Naive thymus-derived CD4-positive, alpha-beta T cell (primary cell): ENCODE measurements at places on chromosomes 2 and 18.

- no peak for DNase-seq
These were observed 226.9 kb upstream of the SPOPL start for GRCh38 chr2:138274421-138275291.

DNA sequence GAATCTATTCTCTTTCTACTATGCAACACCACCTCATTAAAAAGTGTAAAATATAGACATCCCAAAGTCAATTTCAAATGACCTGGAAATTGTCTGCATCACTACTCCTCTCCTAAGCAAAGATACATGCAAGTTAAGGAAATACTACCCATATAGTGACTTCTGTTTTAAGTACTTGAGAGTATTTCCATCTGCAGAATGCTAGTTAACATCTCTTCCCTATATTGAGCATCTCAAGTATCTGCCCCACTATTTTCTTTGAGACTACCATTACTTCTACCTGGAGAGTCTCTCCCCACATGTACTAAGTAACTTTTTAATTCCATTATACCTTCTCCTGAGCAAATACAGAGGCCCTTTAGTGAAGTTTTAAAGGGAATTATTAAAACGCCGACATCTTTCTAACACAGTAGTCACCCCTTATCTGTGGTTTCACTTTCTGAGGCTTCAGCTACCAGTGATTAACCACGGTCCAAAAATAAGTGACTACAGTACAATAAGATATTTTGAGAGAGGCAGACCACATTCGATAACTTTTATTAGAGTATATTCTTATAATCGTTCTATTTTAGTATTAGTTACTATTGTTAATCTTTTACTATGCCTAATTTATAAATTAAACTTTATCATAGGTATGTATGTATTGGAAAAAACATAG, 21.8 kb downstream of the CWC22 start:
- no peak for DNase-seq

DNA sequence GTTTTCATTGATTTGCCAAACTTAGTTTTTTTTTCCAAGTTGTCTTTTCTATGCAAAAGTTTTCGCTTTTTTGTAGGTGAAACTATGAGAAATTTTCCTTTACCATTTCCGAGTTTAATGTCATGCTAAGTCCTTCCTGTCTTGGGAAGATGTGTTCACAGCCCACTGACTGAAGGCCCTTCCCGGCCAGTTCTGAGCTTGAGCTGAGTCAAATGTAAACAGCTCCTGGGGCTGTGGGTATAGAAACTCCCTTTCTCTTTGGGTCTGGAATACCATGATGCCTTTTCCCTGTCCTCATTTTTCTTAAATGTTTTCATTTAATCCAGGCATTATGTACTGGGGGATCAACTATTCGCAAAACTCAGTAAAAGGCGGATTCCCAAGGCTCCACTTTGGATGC, 69.8 kb upstream of the IL1R1 start:
- no peak for DNase-seq

DNA sequence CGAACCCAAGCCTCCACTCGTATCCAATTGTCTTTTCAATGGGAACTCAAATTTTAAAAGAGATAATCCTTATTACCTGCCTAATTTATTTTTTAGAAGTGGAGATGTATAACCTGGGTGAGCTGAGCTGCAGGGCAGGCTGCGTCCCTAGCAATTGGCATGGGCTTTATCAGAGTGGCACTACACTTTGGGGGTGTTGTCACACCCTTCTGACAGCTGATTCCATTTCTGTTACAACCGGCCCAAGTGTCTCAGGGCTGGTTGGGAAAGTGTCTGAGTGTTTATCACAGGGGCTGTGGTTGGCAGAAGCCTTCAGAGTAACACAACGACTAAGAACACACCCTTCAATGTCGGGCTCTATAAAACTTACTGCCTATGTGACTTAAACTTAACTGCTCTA, 295.0 kb downstream of the SMAD2 start:
- no peak for DNase-seq

DNA sequence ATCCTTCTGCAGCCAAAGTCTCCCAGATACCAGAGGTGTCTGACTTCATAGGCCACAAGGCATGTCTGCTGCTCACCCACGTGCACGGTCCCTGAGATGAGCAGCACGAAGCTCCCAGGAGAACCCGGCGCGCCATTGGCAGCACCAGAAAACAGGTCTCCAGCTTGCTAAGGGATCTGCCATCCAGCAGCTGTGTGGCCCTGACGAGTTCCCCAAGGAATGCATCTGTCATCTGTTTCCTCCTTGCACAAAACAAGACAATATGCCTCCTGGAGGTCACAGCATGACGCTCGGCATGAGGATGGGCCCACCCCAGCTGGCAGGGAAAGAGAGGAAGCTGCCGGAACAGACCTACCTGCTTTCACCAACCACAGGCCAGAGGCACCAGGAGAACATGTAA, 29.2 kb downstream of the HS6ST1 start:
- DNase-seq: no peak

- DNase-seq: no peak
These were observed 91.9 kb upstream of the ANKRD30BL start for GRCh38 chr2:132253496-132254305.

- DNase-seq: peak; percentile 62
These were observed 228.1 kb upstream of the TRIB2 start for GRCh38 chr2:12488352-12489318.

GRCh38 chr2:8363161-8363560, 318.7 kb upstream of the ID2 start:
- no peak for DNase-seq
